Endodermal cell (in vitro differentiated cells): ENCODE measurements at places on chromosomes 5 and 9. TPM values are rescaled to one million over a fixed set of nuclear protein-coding genes. Genes with fewer than 3 reads are reported as not detected.

DNA sequence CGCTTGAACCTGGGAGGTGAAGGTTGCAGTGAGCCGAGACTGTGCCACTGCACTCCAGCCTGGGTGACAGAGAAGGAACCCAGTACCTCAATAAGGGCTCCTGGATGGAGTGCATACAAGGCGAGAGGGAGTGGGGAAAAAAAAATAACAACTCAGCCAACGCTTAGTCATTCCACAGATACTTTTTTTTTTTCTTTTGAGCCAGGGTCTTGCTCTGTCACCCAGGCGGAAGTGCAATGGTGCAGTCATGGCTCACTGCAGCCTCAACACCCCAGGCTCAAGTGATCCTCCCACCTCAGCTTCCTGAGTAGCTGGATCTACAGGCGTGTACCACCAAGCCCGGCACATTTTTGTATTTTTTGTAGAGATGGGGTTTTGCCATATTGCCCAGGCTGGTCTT, 59.5 kb upstream of the GGTA1 start:
- no peaks in the 10 kb centered on the region for H3K4me1 ChIP-seq
- DNase-seq, result no peak
- H3K4me3 ChIP-seq, result no peak overlapping the region
- H3K27me3 ChIP-seq, result no peaks in the 10 kb centered on the region

DNA sequence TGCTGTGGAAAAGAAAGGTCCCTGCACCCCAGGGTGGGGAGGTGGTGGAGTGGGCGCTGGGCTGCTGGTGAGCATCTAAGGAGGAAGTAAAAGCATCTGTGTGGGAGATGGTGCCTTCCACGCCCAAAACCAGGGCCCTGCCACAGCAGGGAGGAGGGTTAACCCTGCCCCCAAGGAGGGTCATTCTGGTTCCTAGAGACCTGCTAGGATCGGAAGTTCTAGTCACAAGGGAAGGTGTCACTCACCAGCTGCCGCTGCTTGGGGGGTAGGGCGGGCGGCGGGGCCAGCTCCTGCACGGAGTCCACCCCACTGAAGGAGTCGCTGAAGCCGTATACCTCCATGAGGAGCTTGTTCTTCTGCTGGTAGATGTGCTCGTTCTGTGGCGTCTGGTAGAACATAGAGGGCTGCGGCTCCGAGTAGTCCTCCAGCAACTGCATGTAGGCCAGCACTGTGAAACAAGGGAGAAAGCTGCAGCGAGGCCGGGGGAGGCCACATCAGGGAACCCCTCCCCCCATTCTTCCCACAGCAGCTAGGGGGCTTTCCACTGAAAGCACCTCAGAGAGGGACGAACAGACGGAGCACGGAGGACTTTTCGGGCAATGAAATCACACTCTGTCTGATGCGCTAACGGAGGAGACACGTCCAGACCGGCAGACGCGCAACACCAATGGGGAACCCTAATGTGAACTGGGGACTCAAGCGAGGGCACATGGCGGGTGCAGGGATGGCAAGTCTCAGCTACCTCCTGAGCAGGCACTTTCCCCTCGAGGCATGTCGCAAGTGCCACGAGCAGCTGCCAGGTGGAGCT, 76.4 kb downstream of the PRRT1B start:
- H3K36me3 ChIP-seq, result peaks cover 51% of the 10 kb centered on the region
- no peak overlapping the region for H3K4me3 ChIP-seq
- H3K27me3 ChIP-seq, result no peaks in the 10 kb centered on the region
- DNase-seq, result no peak

DNA sequence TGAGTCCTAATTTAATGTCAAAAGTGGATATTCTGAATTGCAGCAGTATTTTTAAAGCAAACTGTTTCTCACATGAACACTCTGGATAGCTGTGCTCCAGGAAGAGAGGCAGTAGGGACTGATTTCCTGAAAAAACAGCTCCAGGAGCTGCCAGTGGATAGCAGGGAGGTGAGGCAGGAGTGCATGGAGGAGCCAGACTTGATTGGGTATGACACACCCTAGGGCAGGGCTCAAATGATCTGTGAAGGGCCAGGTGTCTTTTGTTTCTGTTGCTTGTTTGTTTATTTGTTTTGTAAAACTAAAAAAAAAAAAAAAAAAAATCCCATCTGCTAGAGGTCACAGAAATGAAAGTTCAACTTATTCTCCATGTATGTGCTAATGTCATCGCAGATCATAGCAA, 83.4 kb downstream of the ADRB2 start:
- H3K27me3 ChIP-seq, result no peaks in the 10 kb centered on the region
- DNase-seq, result peak; percentile 32
- peaks cover 14% of the 10 kb centered on the region for H3K4me1 ChIP-seq
- no peaks in the 10 kb centered on the region for H3K36me3 ChIP-seq
- no peak overlapping the region for H3K4me3 ChIP-seq

- H3K4me3 ChIP-seq, result no peak overlapping the region
- H3K4me1 ChIP-seq, result no peaks in the 10 kb centered on the region
- DNase-seq, result no peak
- no peaks in the 10 kb centered on the region for H3K27me3 ChIP-seq
- H3K36me3 ChIP-seq, result no peaks in the 10 kb centered on the region
These were observed 190.0 kb downstream of the MED10 start for GRCh38 chr5:6188344-6188743.

- no peak overlapping the region for H3K27ac ChIP-seq
- no peak overlapping the region for H3K4me3 ChIP-seq
- no peaks in the 10 kb centered on the region for H3K27me3 ChIP-seq
These were observed 170.6 kb downstream of the PRDM9 start for GRCh38 chr5:23677996-23678395.

GRCh38 chr9:8572209-8572608, 772.6 kb upstream of the DMAC1 start:
- H3K36me3 ChIP-seq, result no peaks in the 10 kb centered on the region
- H3K4me1 ChIP-seq, result no peaks in the 10 kb centered on the region
- DNase-seq, result no peak
- no peaks in the 10 kb centered on the region for H3K27me3 ChIP-seq

DNA sequence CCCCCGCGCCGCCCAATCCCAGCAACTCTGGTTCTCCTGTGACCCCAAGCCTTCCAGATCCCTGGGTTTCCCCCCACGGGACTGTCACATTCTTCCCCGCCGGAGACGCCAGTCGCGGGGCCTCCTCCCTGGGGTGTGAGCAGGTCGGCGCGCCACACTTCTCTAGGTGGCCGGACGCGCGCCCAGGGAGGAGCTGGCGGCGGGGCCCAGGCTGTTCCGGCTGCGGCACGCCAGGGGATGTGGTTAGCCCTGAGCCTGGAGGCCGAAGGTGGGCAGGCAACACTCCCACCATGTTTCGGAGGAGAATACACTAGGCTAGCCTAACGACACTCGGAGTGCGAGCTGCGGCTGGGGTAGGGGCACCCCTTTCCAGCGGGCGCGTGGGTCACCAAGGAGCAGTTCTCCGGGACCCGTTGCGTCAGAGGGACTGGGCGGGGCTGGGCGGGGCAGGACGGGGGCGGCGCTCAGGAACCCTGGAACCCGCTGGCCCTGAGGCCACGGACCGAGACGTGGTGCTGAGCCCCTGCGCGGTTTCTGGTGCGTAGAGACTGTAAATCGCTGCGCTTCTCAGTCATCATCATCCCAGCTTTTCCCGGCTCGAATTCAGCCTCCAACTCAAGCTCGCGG, at the start of gene SLC27A6:
SLC27A6 (plus strand) TSS at position 478 of the 627 bp plus-strand sequence. CDS start 650 bp downstream, outside the sequence.
- peak within 1 kb of the TSS; percentile 79 for H3K4me3 ChIP-seq
- H3K27ac ChIP-seq, result no peak within 1 kb of the TSS
- peaks cover 3% of the 10 kb centered on the region for H3K4me1 ChIP-seq

- no peak overlapping the region for H3K4me3 ChIP-seq
- no peaks in the 10 kb centered on the region for H3K27me3 ChIP-seq
- H3K27ac ChIP-seq, result no peak overlapping the region
These were observed 87.1 kb downstream of the SETX start for GRCh38 chr9:132267660-132268059.

- no peaks in the 10 kb centered on the region for H3K4me1 ChIP-seq
- H3K27ac ChIP-seq, result no peak overlapping the region
- H3K36me3 ChIP-seq, result no peaks in the 10 kb centered on the region
These were observed 8.2 kb downstream of the RPP25L start for GRCh38 chr9:34603610-34604231.

DNA sequence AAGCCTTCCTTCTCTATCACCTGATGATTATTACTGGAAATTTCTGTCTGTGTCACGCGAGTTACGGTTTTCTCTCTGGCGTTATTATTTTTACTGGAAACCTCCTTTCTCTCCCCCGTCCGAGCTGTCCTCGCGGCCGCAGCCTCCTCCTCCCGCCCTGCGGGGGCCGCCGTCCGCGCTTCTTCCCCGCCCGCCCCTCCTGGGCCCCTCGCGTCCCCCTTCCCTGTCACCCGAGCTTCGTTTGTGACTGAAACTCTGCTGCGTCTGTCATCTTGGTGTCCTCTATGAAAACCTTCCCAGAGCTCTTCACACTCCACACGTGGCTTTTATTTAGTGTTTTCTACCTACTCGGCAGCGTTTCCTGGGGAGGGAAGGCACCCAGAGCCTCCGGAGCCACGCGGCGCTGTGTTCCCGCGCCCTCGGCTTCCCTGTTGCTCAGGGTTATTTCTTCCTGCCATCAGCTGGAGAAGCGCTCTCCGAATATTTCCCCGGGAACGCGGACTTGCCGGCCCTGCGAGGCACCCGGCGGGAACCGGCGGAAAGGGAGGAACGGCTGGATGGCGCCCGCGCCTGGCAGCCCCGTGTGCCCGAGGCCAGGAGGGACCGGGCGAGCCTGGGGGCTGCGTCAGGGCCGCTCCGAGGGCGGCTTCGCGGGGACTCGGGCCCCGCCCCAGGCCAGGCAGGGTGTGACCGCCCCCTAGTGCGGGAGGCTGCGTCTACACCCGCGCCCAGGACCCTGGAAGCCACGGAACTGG, 33.9 kb downstream of the TRIP13 start:
- DNase-seq, result peak; percentile 75
- H3K27ac ChIP-seq, result no peak overlapping the region
- H3K27me3 ChIP-seq, result peaks cover 40% of the 10 kb centered on the region
- no peak overlapping the region for H3K4me3 ChIP-seq
- no peaks in the 10 kb centered on the region for H3K4me1 ChIP-seq
- H3K36me3 ChIP-seq, result peaks cover 4% of the 10 kb centered on the region

DNA sequence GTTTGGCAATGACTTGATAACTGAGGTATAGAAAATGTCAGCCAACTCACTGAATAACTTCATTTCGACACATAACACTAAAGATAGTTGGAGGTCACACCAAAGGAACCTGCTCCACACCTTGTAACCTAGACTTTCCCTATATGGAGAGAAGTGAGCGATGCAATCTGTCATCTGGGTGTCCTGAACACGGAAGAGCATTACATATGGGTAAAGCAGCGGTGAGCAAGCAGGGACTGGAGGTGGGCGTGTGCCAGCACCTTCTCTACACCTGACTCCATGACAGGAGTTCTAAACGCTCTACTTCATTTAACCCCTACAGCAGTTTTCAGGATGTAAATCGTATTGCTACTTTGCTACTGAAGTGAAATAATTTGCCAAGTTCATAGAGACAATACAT, 152.8 kb downstream of the SLC12A2 start:
- no peak for DNase-seq
- H3K27ac ChIP-seq, result no peak overlapping the region
- H3K27me3 ChIP-seq, result no peaks in the 10 kb centered on the region
- peaks cover 5% of the 10 kb centered on the region for H3K4me1 ChIP-seq
- H3K4me3 ChIP-seq, result no peak overlapping the region

DNA sequence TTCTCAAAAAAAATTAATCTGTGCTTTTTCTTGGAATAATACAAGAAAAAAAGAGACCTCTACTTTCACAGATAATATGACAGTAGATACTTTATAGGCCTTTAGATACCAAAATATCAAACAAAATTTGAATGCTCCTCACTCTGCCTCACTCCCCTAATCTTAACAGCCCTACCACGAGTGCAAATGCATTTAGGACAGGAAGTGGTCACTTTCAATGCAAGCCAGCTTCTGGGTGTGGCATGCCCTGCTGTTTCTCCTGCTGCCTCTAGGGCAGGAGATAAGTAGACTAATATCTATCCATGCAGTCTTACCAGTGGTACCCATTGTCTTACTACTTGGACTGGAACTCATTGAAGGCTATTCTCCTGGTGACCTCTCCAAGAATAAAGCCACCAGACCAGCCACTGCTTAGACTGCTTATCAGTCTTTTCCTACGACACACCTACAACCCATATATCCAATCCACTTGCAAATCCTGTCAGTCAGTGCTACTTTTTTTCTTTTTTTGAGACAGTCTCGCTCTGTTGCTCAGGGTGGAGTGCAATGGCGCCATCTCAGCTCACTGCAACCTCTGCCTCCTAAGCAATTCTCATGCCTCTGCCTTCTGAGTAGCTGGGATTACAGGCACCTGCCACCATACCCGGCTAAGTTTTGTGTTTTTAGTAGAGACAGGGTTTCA, 23.0 kb downstream of the FRRS1L start:
- H3K27ac ChIP-seq, result no peak overlapping the region
- H3K4me3 ChIP-seq, result no peak overlapping the region
- H3K36me3 ChIP-seq, result no peaks in the 10 kb centered on the region
- no peak for DNase-seq
- peaks cover 5% of the 10 kb centered on the region for H3K4me1 ChIP-seq

DNA sequence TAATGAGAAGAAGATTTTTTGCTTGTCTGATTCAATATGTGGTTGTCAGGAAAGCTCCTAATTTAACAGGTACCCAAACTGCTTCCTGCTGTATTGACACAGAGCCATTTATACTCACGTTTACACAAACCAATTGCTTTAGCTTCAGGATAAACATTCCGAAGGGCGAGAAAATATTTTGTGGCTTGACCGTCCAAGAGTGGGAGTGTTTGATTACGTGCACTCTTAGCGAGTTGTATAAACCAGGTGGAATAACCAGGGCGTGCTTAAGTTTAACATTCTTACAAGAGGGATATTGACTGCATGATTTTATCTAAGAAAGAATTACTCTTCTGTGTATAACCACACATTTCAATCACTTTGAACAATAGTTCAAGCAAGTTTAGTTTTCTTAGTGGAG, 278.7 kb upstream of the TYRP1 start:
- no peak overlapping the region for H3K27ac ChIP-seq
- peaks cover 4% of the 10 kb centered on the region for H3K4me1 ChIP-seq
- no peak overlapping the region for H3K4me3 ChIP-seq
- H3K36me3 ChIP-seq, result no peaks in the 10 kb centered on the region
- no peak for DNase-seq
- H3K27me3 ChIP-seq, result no peaks in the 10 kb centered on the region

- H3K36me3 ChIP-seq, result peaks cover 9% of the 10 kb centered on the region
- H3K4me1 ChIP-seq, result no peaks in the 10 kb centered on the region
- DNase-seq, result no peak
- no peak overlapping the region for H3K27ac ChIP-seq
- no peaks in the 10 kb centered on the region for H3K27me3 ChIP-seq
These were observed 348 bp downstream of the CATSPER3 start for GRCh38 chr5:134968055-134968454.

Gene PHAX
- total RNA-seq, result 32.3 to 53.4 TPM (median 49.9 TPM) in 3 replicates

Gene LECT2
- not detected in 2 replicates for total RNA-seq

Gene GZMA
- total RNA-seq, result 0.31 and 0.36 TPM in 2 replicates

Gene ZDHHC11B
- total RNA-seq, result 0.74 to 2.0 TPM (median 0.75 TPM) in 3 replicates

Gene SAPCD2
- 18.4 to 25.1 TPM (median 24.9 TPM) in 3 replicates for total RNA-seq

Gene INSL6
- total RNA-seq, result not detected in 2 replicates

Gene GABRA1
- total RNA-seq, result 1.6 TPM in 1 of 3 replicates, not detected in the others

Gene HARS1
- 52.1 and 54.2 TPM in 2 replicates for total RNA-seq

Gene BARHL1
- total RNA-seq, result not detected in 2 replicates

Gene CBY3
- not detected in 2 replicates for total RNA-seq

Gene TMEM252
- not detected in 2 replicates for total RNA-seq

Gene PLGRKT
- total RNA-seq, result 17.6 and 21.0 TPM in 2 replicates

Gene ZNF879
- 3.1 to 6.0 TPM (median 5.8 TPM) in 3 replicates for total RNA-seq
